ENCODE measurements at places on chromosomes 11 and 22.

DNA sequence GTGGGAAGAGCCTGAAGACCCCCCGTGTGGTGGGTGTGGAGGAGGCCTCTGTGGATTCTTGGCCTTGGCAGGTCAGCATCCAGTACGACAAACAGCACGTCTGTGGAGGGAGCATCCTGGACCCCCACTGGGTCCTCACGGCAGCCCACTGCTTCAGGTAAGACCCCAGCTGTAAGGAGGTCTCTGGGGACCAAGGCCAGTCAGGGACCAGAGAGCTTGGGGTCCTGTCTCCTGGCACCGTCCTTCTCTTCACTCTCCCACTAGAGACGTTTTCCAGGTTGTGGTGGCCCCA is 24.9 kb upstream of the SMIM35 start:
- DNase-seq, result no peak

- no peak for DNase-seq
These were observed 72.9 kb downstream of the ZBTB16 start for GRCh38 chr11:114132417-114132816.

- DNase-seq, result peak; percentile 8
These were observed 1.7 kb downstream of the TKFC start for GRCh38 chr11:61334434-61335354.

DNA sequence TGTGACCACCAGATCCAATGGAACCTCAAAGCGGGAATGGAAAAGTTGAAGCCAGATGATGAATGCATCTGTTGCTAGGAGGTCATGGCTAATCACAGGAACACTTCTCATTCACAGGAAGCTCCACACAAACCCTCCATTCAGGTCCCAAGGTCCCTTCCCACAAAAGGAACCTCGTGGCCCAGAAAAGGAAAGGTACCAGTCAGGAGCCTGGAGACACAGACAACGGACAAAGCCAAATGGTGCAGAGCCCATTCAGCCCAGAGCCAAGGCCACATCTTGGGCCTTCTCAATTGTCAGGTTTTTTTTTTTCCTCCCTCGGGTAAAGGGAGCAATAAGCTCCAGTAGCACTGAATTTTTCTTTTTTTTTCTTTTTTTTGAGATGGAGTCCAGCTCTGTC is 87.0 kb downstream of the FAM168A start:
- no peak for DNase-seq

DNA sequence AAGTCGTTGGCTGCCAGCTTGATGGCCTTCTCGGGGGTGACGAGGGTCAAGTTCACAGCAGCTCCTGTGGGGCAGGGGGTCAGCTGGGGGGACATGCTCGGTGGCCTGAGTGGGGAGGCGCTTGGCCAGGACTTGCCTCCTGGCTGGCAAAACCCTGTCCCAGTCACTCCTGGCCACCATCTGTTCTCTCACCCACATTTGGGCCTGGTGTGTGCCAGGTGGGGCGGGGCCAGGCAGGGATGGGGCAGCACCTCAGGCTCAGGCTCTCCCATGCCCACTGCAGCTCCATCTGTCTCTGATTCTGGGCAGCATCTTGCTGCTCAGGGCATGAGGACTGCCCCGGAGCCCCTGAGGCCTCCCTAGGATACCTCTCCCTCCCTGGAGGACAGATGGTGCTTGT is 3.7 kb upstream of the CEND1 start:
- no peak for DNase-seq
